Regular cardiac myocyte (primary cell): ENCODE measurements at places on chromosomes 7 and 10. TPM values are rescaled to one million over a fixed set of nuclear protein-coding genes. Genes with fewer than 3 reads are reported as not detected.

Gene SHLD2
- 25.7 and 31.6 TPM in 2 replicates for total RNA-seq

Gene C10orf105
- total RNA-seq = under 0.01 TPM in 1 of 2 replicates, not detected in the other

Gene PRRT4
- under 0.01 TPM in 1 of 2 replicates, not detected in the other for total RNA-seq

Gene HYAL4
- total RNA-seq = not detected in 2 replicates

Gene HPSE2
- not detected in 2 replicates for total RNA-seq
